ENCODE measurements at places on chromosomes 3 and 15. TPM values are rescaled to one million over a fixed set of nuclear protein-coding genes. Genes with fewer than 3 reads are reported as not detected.

SLC12A6 gene
- 15.2 TPM for total RNA-seq

FEZF2 gene
- not detected for total RNA-seq

TEX55 gene
- total RNA-seq: not detected

SRGAP3 gene
- 4.9 TPM for total RNA-seq

IMPG2 gene
- 0.07 TPM for total RNA-seq

CPNE9 gene
- total RNA-seq: 0.27 TPM

AAGAB gene
- 52.4 TPM for total RNA-seq

VIPR1 gene
- 3.7 TPM for total RNA-seq

GOLGA6D gene
- total RNA-seq: not detected

RBP2 gene
- not detected for total RNA-seq

ITIH3 gene
- total RNA-seq: not detected

PLCH1 gene
- total RNA-seq: 2.9 TPM

IGDCC3 gene
- total RNA-seq: 0.27 TPM

ABHD17C gene
- 6.5 TPM for total RNA-seq

LSG1 gene
- 26.1 TPM for total RNA-seq

Measured in kidney epithelial cell (primary cell).